Activated CD8-positive, alpha-beta memory T cell treated with anti-CD3 and anti-CD28 coated beads for 24 hours (primary cell): ENCODE measurements at places on chromosomes 3 and 15.

DNA sequence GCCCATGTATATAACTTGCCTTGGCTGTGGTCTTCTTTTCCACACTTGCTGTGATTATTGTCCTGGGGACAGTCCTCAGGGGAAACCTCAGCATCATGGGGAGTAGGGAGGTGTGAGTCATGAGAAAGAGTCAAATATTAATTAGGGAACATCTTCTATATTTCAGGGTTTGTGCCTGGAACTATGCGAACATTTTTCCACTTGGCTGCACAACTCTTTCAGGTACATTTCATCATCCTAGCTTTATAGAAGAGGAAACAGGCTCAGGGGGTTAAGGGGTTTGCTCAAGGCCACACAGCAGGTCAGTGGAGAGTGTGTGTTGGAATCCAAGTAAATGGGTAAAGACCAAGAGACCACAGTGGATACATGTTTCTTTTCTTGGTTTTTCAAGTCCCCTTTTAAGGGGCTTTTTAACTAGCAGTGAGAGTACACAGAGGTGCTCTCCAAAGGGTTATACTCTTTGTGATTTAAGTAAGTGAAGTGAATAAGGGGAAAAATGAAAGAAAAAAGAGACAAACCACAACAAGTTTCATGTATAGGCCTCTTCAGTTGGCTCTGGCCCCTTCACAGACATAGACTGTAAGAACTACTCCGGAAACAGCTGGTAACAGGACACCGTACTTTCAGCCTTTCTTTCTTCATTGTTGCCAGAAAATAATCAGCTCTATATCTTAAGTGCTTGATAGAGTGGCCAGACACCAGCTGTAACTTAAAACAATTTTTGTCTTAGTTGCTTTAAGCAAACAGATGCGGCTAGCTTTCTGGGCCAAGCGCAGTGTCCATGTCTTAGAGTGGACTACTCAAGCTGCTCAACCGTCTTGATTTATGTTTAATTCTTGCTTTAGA, 64.6 kb downstream of the EEFSEC start:
- DNase-seq = no peak

GRCh38 chr15:83850501-83851245, 196.8 kb downstream of the ADAMTSL3 start:
- DNase-seq = no peak

DNA sequence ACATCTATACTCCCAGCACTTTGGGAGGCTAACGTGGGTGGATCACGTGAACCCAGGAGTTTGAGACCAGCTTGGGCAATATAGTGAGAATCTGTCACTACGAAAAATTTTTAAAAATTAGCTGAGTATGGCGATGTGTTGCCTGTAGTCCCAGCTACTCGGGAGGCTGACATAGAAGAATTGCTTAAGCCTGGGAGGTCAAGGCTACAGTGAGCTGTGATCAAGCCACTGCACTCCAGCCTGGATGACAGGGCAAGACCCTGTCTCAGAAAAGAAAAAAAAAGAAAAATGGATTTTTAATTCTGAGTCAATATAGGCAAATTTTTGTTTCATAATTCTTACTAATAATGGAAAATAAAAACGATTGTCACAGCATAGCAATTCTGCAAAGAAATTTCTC, 13.3 kb downstream of the C3orf49 start:
- no peak for DNase-seq

DNA sequence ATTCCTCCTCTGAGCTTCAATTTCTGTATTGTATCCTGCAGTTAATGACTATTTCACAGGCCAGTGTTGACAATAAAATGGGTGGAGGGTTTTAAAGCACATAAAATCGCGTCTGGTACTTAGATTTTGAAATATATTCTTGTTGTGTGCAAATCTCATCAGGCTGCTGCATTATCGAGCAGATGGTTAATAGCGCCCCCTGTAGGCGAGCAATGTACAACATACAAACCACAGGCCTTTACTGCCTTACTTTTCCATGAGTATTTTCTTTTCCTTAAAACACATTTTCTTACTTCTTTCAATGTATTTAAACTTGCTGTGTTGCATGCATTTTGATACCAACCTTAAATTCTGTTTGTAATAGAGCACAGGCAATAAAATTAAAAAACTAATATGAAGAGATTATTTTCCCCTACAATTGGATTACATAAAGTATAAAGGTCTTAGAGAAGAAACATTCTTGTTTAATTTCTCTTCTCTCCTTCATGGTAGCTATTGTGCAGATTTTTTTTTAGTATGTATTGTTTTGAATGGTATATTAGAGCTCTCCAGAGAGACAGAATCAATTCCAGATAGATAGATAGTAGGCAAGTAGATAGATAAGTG, 608.4 kb downstream of the CADM2 start:
- no peak for DNase-seq
